ENCODE measurements at places on chromosomes 16 and 17.

- DNase-seq, result no peak
These were observed 38.9 kb downstream of the SLFN12L start for GRCh38 chr17:35498448-35499178.

GRCh38 chr16:66950437-66950836 lies 10.6 kb upstream of the CES3 start:
- no peak for DNase-seq

- DNase-seq, result no peak
These were observed 22.8 kb downstream of the ITGB3 start for GRCh38 chr17:47276444-47276843.

DNA sequence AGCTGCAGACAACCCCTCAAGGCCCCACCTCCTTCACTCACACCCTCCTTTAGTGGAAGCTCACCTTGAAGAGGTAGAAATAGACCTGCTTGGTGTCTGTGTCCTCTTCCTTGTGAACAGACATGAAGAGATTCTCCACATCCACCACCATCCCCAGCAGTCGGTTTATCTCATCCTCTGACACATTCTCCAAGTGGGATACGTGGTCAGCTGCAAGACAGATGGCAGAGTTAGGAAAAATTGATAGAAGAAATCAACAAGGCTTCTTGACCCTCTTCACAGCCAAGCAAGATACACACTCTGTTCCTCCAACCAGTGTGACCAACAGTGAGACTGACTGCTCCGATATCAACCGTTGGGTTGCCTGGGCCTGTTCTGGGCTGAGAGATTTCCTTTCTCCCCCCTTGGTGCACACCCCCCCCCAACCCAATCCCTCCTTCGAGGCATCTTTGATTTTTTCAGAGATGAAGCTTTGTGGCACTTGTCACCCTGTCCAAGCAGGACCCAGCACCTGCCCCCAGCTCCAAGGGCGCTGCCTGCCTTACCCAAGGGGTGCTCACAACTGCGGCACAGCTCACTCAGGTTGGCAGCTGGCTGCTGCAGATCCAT lies 902 bp downstream of the KAT2A start:
- DNase-seq, result no peak

GRCh38 chr17:6681671-6682070 lies 30.1 kb downstream of the C17orf100 start:
- DNase-seq, result no peak

GRCh38 chr16:89700649-89701424 lies 668 bp downstream of the SPATA2L start:
- DNase-seq, result no peak

GRCh38 chr16:50908468-50908867 lies 166.6 kb downstream of the CYLD start:
- DNase-seq, result no peak

Data from omental fat pad (tissue), 4 donors.